Central memory CD8-positive, alpha-beta T cell (primary cell): ENCODE measurements at places on chromosomes 2 and 18.

DNA sequence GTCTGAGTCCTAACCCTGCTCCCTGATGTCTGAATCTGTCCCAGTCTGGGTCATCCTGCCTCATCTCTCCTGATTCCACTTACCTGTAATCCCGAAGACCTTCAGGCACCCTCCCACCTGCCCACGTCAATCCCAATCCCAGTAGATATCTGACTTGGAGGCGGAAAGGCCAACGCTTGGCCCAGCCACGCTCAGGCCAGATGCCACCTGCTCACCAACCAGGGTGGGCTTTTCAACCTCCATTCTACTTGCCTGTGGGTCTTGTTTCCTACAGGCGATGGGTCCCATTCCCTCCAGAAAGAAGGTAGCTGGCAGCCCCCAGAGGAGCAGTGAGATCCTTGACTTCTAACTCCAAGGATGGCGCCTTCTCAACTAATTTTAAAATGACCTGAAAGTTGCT, 59.7 kb downstream of the INPP5D start:
- DNase-seq, result no peak

DNA sequence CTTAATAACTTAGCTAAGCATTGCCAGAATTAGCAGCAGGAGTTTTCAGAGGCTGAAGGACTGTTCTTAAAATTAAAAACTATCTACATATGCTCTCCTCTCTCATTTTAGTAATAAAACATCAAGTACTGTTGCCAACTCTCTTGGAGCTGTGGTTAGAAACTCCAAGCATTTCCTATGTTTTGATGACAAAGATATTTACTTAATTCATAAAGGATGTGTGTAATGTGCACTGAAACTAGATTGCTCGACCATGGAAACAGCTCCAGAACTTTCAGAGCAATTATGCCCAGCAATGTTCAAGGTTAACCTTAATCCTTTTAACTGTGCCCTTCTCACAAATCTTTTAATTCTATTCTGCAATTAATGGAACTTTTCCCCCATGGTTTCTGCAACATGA, 8.4 kb downstream of the GRP start:
- no peak for DNase-seq

- DNase-seq, result peak; percentile 45
Observed at GRCh38 chr2:100381240-100381639, 36.2 kb downstream of the CHST10 start.

GRCh38 chr2:235601960-235602704, 108.3 kb downstream of the AGAP1 start:
- no peak for DNase-seq

DNA sequence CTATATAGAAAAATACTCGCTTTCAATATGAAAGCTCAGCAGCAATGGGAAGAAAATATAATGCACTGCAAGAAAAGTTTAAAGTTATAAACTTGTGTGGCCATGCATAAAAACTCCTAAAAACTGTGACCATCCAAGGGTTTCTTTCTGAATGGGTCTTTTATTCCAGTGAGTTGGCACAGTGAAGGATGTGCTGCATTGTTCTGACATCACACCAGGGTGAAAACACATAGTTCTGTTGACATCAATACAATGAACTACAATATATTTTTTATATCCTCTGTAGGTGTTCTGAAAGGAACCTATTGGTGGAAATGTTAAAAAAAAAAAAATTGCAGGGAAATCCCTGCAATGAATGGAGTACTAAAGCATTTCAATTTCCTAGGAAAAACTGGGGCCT, 80.2 kb downstream of the CDH20 start:
- DNase-seq, result no peak

GRCh38 chr18:79274823-79275222, 120.9 kb upstream of the NFATC1 start:
- DNase-seq, result no peak

DNA sequence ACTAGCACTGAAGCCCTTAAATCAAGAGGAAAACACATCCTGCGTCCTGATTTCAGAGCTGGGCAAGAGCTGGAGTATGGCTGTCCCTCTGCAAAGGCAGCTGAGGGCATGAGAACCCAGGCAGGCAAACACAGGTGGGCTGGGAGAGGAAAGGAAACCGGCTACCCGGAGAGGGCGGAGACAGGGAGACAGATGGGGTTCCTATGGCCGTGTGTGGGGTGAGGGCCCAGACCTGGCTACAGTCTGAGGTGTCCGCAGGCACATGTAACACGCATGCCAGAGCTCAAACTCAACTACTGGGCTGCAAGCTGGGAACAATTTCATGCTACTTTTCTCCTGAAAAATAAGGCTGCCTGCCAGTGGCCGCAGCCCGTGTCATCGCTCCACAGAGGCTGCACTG, 2.7 kb downstream of the COPS9 start:
- no peak for DNase-seq

GRCh38 chr2:656676-657075, 20.5 kb downstream of the TMEM18 start:
- DNase-seq, result no peak

DNA sequence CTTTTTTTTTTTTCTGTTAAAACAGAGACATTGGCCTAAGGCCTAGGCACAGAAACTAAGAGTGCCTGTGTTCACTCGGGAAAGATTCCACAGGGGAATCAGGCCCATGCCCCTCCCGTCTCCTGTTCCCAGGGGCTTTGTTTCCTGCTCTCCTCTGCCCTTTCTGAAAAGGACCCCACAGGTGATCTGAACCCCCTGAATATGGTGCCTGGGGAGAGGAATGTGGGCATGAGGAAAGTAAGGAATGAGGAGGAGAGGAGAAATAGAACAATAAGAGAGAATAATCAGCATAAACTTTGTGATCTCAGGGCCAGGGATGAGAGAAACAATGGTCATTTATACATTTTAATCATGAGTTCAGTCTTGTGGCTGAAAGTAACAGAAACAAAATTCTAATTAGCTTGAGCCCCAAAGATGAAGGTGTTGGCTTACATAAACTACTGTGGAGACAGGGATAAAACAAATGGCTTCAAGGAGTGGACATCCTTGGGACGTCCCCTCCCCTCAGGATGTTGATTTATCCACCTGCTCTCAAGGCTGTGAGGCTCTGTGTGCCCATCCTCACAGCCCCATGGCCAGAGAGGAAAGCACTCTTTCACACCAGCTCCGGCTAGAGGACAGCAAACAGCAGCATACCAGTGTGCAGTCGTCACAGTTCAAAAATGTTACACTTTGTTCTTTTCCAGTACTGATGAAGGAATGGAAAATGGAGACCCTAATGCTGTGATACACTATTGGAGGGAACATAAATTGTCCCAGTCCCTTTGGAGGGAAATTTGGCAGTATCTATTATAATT, 46.4 kb upstream of the MRPL33 start:
- DNase-seq, result no peak

- DNase-seq, result no peak
Observed at GRCh38 chr2:196899976-196900375, 26.5 kb downstream of the PGAP1 start.

- no peak for DNase-seq
Observed at GRCh38 chr2:22901471-22902179, 483.4 kb upstream of the KLHL29 start.

- no peak for DNase-seq
Observed at GRCh38 chr2:38613126-38613848, 10.6 kb upstream of the HNRNPLL start.

DNA sequence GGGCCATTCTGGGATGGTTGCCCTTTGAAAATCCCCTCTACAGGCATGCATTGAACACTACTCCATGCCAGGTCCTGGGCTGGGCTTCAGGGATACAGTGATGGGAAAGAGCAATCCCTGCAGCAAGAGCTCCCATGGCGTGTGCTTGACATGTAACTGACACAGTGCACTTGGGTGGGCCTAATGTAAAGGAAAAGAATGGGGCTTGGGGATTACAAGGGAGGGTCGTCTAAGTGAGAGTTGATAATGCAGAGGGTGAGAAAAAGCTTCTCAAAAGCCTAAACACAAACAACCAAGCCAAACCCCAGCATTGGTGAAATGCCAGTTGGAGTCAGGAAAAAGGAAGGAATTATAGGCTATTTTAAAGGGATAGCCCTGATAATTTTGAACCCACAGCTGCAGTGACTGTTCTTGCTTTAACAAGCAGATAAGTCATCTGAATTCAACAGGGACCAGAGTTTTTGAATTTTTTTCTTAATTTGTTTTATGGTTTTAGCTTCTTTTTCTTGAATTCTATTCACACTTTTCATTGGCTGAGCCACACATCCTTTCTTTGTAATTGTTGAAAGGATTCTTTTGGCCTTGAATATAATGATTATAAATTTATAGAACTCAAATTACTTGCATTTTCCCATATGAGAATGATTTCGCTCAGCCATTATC, 308.7 kb downstream of the LPIN1 start:
- DNase-seq, result no peak

- DNase-seq, result no peak
Observed at GRCh38 chr18:13455471-13455870, 236.9 kb downstream of the LDLRAD4 start.
